ENCODE measurements at places on chromosomes 12 and 14. TPM values are rescaled to one million over a fixed set of nuclear protein-coding genes. Genes with fewer than 3 reads are reported as not detected.
A peak's percentile ranks its signal among the peaks of the same experiment; 100 is the strongest.

TMEM106C gene
- 26.4 TPM for total RNA-seq

ABCC9 gene
- total RNA-seq = not detected

BBOF1 gene
- total RNA-seq = 1.6 TPM

PLA2G1B gene
- not detected for total RNA-seq

TAS2R31 gene
- total RNA-seq = 4.2 TPM

ASIC1 gene
- 2.1 TPM for total RNA-seq

SHMT2 gene
- total RNA-seq = 108 TPM

CARMIL3 gene
- 0.52 TPM for total RNA-seq

KLHDC1 gene
- 3.1 TPM for total RNA-seq

SPX gene
- 0.76 TPM for total RNA-seq

SLC17A8 gene
- total RNA-seq = not detected

PLEKHG7 gene
- total RNA-seq = 0.89 TPM

RAD51AP1 gene
- 1.9 TPM for total RNA-seq

TEX22 gene
- 3.1 TPM for total RNA-seq

VAMP1 gene
- 67.3 TPM for total RNA-seq

A2M gene
- total RNA-seq = not detected

TOMM20L gene
- total RNA-seq = not detected

CLEC1A gene
- not detected for total RNA-seq

EDDM3A gene
- total RNA-seq = not detected

- DNase-seq = no peak
Observed at GRCh38 chr12:12482959-12483358, 79.7 kb downstream of the DUSP16 start.

GRCh38 chr14:50085570-50086320, 30.6 kb downstream of the VCPKMT start:
- no peak for DNase-seq

- DNase-seq = no peak
Observed at GRCh38 chr12:73125148-73125547, 853.0 kb downstream of the TRHDE start.

- DNase-seq = peak; percentile 51
Observed at GRCh38 chr14:69755784-69756183, 11.2 kb upstream of the SRSF5 start.

- DNase-seq = no peak
Observed at GRCh38 chr12:95443459-95443858, 30.5 kb upstream of the METAP2 start.

- no peak for DNase-seq
Observed at GRCh38 chr14:69671365-69672030, 60.1 kb downstream of the SUSD6 start.

DNA sequence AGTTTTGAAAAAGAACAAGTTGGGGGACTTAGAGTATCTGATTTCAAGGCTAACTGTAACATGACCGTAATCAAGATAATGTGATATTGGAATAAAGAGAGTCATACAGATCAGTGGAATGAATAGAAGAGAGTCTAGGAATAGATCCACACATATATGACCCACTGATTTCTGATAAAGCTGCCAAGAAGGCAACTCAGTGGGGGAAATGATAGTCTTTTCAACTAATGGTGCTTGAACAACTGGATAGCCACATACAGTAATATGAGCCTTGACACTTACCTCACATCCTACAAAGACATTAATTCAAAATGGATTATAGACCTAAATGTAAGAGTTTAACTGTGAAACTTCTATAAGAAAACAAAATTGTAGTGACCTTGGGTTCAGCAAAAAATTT, 3.8 kb downstream of the PRKCH start:
- DNase-seq = no peak

- no peak for DNase-seq
Observed at GRCh38 chr12:15196221-15196620, 25.0 kb downstream of the RERG start.

- no peak for DNase-seq
Observed at GRCh38 chr12:58566599-58566998, 353.7 kb downstream of the LRIG3 start.

DNA sequence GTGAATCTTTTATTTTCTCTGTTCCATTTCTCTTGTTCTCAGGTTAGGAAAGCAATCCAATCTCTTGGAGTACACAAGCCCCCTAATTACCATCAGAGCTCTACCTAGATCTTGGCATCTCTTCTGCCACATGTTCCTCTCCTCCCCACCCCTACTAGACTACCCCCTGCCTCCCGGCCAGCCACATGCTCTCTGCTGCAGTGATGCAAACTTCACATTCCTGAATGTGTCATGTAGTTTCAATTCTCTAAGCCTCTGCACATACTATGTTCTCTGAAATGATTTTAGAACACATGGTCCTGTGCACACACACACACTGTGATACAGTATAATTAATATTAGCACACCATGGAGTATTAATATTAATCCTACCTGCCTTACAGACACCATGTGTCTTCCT, 104.6 kb downstream of the EFCAB11 start:
- no peak for DNase-seq

DNA sequence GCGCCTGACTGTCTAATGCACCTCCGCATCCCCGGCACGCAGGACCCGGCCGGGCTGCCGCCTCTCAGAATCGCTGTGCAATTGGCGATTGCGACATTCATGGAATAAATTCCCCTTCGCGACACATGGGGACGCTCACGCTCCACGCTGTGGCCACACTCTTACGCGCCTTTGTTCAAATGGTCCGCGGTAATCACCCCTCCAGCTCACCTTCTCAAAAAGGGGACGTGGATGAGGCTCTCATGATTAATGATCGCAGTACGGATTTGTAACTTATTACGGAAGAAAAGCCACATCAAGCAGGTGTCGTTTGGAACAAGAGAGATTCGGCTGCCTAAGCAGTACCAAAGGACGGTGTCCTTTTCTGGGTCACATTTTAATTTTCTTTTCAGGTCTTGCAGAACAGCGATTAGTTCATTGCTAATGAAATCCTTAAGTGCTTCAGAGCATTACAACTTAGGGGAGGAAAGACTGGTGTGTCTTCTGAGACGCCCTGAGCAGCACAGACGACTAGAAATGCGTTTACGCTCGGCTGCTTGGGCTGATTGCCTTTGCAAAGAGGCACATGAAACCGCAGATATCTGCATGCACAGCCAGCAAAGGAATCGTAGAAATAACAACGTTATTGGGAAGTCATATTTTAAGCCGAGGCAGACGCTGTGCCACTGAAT, 37.3 kb upstream of the ADGRD1 start:
- peak; percentile 15 for DNase-seq

GRCh38 chr12:63802012-63802608, 22.4 kb downstream of the RXYLT1 start:
- DNase-seq = peak; percentile 33

- DNase-seq = no peak
Observed at GRCh38 chr12:123675436-123675835, 4.5 kb downstream of the TCTN2 start.

GRCh38 chr14:33924566-33925100, 26.2 kb downstream of the EGLN3 start:
- no peak for DNase-seq

DNA sequence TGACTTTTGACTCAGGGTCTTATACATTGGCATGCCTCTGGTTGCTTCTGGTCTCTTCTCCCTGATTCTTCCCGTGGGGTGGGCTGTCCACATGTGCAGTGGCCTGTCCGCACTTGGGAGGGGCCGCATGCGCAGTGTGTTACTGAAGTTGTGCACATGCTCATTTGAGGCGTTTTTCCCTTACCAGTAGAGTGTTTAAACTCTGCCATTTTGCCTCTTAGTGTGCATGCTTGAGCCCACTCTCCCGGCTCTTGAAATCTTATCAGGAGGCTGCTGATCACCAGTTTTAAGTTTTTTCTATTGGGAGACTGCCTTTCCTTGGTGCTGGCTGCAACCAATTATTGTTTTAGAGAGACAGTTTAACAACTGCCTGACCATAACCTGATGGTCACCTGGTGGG, 32.1 kb upstream of the HECTD1 start:
- no peak for DNase-seq

GRCh38 chr12:130090542-130090941, 71.7 kb upstream of the FZD10 start:
- DNase-seq = no peak

GRCh38 chr12:11769723-11770514, 120.4 kb downstream of the ETV6 start:
- peak; percentile 18 for DNase-seq

- DNase-seq = no peak
Observed at GRCh38 chr12:19192710-19193109, 63.2 kb downstream of the PLEKHA5 start.

- DNase-seq = no peak
Observed at GRCh38 chr12:49536526-49537071, 2.2 kb upstream of the KCNH3 start.

GRCh38 chr12:124422570-124423523, 128.0 kb downstream of the RFLNA start:
- no peak for DNase-seq

DNA sequence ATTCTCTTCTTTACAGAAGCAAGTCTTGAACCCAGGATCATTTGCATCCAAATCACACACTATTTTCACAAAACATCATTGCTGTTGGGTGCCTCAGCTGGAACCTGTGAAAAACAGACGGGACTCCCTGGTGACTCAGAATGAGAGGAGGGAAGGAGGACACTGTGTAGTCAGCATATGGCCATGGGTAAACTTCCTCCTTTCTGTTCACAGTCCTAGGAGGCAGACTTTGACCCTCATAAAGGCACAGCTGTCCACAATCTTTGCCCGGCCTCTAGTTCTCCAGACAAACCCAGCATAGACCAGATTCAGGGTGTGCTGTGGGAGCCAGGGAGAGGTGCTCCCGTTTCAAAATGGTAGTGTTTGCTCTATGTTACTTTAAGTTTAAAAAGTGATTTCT, 62.0 kb downstream of the DYRK2 start:
- DNase-seq = no peak

DNA sequence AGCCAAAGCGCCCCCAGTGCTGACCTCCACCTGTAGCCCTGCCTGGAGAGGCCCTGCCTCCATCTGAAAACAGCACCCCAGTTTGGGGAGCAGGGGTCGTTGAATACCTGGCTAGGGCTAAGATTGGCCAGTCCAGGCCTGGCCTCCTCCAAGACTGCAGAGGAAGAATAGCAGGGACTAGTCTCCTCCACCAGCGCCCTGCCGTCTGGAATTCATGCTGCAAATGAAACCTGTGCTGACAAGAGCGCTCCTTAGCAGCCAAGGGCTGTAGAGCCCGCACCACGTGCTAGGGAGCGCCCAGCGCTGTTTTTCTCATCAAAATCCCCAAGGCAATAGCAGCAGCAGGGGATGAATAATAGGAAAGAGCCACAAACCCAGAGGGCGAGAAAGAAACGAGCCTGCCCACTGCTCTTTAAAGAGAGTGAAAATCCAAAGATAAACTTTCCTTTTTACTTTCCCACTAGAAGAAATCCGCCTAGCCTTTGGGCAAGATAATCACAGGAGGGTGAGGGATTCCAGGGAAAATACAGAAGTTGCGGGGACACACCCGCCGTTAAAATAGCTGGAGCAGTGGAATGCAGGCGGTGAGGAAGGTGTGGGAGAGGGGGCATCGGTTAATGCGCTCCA, 3.3 kb downstream of the COL2A1 start:
- no peak for DNase-seq

DNA sequence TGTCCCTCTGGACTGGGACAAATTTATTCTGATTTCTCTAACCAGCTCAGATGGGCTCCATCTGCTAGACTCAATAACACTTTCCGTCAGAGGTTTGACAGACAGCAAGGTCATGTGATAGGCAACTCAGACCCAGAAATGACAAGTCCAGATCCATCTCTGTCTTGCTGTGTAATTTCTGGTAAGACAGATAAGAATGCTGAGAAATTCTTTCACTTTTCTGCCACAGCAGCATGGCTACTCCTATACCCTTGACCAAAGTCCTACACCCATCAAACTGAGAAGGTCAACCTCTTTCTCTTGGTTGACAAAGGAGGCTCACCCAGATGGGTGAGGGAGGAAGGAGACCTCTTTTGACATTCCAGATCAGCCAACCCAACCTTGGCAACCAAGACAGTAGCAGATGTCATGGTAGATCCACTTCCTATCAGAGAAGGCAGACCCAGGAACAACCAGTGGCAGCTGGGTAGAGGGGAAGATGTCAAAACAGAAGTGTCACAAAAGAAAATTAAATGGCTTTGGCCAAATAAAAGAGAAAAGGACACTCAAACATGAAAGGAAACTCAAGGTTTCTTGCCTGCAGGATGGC, 36.9 kb upstream of the PRKAB1 start:
- no peak for DNase-seq

GRCh38 chr12:106446419-106447092, 89.0 kb downstream of the POLR3B start:
- no peak for DNase-seq

DNA sequence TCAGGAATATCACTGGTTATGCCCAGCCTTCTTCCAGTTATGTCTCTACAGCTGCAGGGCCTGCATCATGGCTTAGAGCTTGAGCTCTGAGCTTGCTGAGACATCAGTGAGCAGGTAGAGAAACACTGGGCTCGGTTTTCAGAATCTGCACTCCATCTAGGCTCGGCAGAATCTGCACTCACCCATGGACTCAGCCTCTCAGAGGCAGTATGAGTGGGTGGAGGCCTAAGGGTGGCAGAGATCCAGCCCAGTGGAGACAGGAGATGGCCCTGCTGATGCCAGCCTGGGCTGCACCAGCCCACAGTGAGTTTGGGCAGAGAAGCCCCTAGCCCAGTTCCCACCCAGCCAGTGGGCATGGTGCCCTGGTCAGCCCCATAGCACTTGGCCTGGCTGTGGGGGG, 12.8 kb downstream of the KRT80 start:
- no peak for DNase-seq

Data from CD4-positive, CD25-positive, alpha-beta regulatory T cell (primary cell).